ENCODE measurements at places on chromosomes 12 and 14. TPM values are rescaled to one million over a fixed set of nuclear protein-coding genes. Genes with fewer than 3 reads are reported as not detected.
A peak's percentile ranks its signal among the peaks of the same experiment; 100 is the strongest.

- peak; percentile 40 for DNase-seq
These were observed 99.4 kb downstream of the NINJ2 start for GRCh38 chr12:563787-564298.

Gene GLIPR1L2
- total RNA-seq = 1.4 TPM

- DNase-seq = no peak
These were observed 1865.6 kb upstream of the FLRT2 start for GRCh38 chr14:83664389-83664788.

- DNase-seq = no peak
These were observed 1.7 kb downstream of the SUPT16H start for GRCh38 chr14:21382095-21382494.

DNA sequence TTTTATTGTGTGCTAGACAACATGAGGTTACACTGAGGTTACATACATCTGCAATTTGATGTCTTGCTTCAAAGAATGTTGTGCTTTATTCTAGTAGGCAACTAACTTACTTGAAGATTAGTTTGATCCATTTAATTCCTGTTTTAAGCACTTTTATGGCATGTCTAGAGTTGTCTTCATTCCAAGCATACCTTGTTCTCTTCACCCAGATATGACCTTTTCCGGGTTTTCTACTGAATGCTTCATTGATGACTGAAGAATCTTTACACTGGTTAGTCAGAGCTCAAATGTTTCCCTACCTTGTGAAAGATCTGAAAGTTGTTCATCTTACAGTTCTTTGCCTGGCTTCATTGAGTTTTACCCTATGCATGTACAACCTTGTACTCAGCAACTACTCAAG is 274.0 kb upstream of the KITLG start:
- DNase-seq = no peak

- DNase-seq = no peak
These were observed 188.9 kb downstream of the ADAMTS20 start for GRCh38 chr12:43362910-43363694.

- DNase-seq = no peak
These were observed 73.9 kb upstream of the PRMT8 start for GRCh38 chr12:3417113-3417512.

Gene EML5
- 0.27 TPM for total RNA-seq

DNA sequence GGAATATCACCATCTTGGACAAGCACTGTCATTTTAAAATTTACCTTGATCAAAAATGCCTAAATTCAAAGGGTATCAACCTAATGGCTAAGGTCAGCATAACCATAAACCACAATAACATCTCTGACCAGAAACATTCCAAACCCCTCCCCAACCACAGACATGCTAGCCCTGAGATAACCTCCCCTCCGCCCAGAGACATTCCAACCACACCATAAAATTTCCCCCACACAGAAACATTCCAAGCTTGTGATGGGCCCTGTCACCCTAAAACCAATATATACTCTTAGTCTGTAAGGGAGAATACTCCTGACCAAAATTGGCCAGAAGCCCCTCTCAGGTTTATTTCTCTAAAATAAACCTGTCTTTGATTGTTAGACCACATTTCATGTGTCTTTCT is 17.7 kb downstream of the EPYC start:
- DNase-seq = no peak

DNA sequence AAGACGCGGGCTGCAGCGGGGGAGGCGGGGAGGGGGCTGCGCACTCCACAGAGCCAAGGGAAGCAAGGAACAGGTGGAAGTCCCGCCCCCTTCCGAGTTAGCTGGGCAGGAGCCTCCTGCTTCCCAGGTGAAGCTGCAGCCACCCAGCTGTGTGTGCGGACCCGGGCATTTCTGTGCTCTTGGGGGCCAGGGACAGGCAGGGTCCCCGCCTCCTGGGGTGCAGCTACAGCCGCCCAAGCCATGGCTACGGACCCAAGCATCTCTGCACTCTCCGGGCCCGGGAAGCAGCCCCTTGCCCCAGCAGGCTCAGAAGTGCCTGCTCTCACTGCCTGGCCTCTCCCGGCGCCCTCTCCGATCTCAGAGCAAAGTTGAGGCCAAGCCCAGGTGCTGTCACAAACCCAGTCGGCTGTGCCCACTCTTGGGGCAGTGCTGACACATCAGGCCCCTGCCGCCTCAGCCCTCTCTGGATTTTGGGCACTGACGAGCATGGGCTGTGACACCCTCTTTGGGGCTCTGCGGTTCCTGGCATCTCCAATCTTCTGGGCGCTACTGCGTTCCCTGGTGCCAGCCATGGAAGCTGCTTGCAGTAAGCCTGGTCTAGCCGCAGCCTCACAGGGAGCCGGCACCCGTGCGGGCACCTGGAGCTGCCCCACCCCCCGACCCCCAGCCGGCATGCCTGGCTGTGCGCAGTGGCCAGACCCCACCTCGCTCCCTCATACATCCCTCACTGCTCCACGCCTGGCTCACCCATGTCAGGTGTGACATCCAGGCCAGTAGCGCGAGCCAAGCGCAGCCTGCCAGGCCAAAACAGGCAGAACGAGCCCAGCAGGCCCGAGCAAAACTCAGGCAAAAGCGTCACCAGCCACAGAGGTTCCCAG is 8.5 kb upstream of the MGAT4C start:
- no peak for DNase-seq

DNA sequence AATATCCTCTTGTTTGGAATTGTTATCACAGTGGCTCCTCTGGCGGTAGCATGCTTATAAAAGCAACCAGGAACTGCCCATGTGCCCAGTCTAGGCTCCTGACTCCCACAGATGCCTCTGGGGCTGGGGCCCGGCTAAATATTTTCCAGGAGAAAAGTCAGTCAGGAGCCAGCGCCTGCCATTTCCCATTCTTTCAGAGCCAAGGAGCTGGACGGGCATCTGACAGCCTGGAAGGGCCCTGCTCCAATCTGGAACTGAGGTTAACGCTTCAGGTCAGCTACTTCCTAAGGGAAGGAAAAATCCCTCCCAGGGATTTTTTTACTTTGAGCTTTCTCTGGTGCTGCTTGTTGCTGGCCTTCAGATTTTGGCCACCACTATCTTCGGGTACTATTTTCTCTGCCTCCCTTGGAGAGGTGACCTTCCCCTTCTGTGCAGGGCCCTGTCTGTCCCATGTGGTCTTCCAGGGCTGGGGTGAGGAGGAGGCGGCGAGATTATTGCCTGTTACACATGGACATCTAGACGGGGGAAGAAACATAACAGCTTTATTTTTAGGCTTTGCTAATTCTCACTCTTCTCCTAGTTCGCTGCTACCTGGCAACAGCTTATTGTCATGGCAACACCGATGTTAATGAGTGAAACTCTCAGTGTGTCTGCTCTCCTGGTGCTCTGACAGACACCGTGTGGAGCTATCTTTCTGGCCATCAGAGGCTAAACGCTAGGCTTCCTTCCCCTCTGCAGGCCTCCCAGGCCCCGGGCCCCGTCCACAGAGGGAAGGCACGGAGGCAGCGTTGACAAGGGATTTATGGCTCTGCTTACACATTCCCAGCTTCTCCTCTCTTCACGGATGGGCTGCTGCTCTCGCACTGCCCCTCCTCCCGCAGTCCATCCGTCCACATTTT is 160.4 kb downstream of the CACNA1C start:
- no peak for DNase-seq

Gene TTC9
- total RNA-seq = 0.70 TPM
